ENCODE measurements at places on chromosomes 6 and 20.

DNA sequence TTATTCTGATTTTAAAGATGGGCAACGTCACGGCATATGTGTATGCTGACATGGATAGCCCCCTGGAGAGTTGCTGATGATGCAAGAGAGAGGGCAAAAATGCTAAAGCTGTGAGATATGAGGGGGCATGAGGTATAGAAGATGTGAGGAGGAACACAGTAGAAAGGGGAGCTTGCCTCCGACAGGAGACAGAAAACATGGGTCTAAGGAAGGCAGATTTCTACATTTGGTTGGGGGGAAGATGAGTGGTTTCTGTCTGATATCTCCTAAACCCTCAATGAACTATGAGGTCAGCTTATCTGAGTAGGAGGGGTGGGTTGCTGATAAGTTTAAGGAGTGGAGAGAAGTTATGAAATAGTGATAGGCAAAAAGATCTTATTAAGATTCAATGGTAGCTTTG, 6.0 kb downstream of the RNF24 start:
- DNase-seq, result no peak

DNA sequence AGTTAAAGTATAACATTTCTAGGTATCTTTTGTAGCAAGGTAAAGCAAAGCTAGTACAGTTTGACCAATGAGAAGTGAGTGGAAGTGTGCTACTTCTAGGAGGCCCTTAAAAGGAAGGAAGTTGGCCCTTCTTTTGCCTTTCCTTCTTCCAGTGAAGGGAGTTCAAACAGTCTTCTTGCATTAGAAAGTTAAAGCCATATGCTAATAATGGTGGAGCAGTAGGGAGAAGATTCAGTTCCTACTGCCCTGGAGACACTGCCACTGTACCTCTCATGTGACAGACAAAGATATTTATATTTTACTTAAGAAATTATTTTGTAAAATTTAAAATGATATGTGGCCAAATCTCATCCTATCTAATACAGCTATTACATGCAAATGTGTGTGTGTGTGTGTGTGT, 26.0 kb upstream of the RCAN2 start:
- no peak for DNase-seq

DNA sequence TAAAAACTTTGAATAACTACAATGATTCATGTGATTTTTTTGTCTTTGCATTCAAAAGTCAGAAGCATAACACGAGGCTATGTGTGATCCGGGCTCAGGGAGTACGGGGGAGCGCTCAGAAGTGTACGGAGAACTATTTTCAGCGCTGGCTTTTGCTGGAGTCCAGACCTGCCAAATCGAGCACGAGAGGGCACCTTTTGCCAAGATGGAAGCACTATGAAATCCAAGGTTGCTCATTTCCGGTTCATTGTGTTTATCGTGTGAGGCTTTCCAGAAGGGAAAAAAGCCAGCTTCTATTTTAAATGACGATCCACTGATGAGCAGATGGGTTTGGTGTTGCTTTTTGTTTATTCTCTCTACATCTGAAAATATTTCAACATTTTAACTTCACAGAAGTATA, 11.3 kb downstream of the RAMACL start:
- peak; percentile 51 for DNase-seq

- DNase-seq, result no peak
These were observed 35.5 kb upstream of the ZFAND3 start for GRCh38 chr6:37783856-37784584.

- no peak for DNase-seq
These were observed 35.1 kb downstream of the PM20D2 start for GRCh38 chr6:89180971-89181370.

DNA sequence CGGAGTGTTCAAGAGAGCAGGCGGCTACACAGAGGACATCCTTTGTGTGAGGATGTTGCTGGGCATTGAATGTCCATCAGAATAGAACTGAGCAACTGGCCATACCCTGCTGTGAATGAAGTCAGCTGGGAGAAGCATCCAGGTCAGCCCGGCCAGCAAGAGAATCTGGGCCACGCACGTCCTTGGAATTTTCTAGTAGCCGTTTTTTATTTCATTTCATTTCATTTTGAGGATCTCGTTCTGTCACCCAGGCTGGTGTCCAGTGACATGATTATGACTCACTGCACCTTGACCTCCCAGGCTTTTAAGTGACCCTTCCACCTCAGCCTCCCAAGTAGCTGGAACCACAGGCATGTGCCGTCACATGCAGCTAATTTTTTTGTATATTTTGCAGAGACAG, 97.9 kb downstream of the SSR1 start:
- DNase-seq, result peak; percentile 74

- peak; percentile 59 for DNase-seq
These were observed 19.3 kb upstream of the WFDC2 start for GRCh38 chr20:45450097-45450818.

DNA sequence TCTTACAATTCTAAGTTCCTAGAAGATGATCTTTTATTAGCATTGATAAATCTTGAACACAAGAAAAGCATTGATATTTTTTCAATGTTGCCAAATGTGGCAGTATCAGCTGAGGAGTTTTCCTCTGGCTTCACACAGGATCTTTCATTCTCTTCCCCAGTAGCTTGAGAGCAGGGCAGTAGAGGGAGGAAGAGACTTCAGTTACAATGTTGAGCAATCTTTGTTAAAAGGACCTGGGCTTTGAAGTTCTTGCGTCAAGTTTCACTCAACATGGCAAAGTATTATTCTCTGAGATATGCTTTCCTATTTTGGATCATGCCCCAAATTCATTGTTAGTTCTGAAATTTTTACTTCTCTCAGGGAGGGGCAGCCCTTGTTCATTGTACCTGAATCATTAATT, 238.0 kb downstream of the COL12A1 start:
- DNase-seq, result no peak

DNA sequence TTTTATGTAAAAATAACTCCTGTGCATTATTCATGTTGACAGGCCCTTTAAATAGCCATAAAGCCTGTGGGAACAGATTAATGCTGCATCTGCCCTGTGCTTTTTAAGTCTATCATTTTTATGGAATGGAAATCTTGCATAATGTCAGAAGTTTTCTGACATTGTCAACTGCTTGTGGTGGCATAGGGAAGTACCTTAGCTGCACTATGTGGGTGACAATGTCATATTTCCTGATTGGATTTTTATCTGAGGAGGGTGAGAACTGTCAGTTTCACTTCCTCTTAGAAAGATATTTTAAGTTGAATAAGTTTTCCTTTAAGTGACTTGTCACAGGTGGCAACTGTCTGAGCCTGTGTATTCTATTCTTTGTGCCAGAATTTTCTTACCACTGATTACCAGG, 267.9 kb downstream of the PLCB1 start:
- DNase-seq, result no peak

DNA sequence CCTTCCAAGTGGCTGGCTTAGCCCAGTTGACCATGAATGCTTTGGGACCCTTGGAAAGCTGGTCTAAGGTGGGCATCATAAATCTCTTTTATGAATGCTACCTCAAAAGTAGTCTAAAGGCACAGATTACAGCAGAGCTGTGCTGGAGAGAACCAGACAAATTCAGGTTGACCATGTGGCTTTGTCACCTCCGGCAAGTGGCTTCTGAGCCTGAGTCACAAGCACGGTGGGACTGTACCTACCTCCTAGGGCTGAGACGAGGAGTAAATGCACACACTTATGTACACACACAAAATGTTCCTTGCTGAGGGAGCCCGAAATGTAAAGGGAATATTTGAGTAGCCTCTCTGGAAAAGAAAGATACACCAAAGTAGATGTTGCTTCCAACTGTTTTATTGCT, 155.9 kb downstream of the NFATC2 start:
- no peak for DNase-seq

DNA sequence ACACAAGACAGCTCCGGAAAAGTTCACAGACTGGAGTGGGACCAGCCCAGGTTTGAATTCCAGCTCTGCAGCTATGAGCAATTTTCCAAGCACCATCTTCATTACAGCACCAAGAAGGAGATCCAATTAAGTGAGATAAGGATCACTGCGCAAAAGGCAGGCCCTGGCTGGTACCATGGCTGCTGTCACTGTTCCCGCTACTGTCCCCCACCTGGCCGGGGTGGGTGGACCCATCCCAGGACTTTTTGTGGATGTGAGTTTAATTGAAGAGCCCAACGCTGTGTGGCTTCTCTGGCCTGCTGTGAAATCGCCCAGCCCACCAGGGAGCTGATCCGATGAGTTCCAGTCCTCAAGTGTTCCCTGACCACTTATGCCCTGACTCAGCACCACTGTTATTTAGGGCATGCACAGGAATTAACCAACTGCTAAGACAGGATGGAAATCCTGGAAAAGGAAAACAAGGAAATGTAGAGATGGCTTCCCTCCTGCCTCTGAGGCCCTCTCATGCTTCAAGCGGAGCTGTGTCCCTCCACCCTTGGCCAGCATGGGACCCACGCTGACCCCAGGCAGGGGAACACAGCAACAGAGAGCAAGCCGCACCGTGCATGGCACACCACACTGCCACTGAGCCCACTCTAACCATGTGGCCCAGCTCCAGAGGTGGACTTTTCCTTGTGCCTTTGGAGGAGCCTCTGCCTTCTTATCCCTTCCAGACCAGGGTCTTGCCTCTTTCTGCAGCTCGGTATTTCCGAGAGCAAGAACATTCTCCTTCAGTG, 150.0 kb upstream of the CST7 start:
- no peak for DNase-seq

DNA sequence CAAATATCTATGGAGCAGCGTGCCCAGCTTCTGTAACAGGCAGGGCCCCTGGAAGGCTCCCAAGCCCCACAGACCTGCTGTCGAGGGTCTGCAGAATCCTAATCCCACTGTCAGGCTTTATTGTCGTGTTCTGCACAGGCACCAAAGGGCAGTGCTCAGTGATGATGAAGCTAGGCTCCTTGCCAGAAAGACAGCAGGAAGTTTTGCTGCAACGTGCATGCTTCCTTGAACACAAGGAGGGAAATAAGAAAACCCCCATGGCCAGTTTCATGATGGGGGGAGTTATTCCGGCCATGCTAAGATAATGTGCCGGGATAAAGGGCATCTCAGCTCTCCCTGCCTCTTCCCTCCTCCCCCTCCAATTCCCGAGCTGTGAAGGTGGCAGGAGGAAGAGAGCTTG, 109.4 kb upstream of the KCNG1 start:
- peak; percentile 13 for DNase-seq

- no peak for DNase-seq
These were observed 7.3 kb downstream of the PMEPA1 start for GRCh38 chr20:57702521-57702920.

- no peak for DNase-seq
These were observed 17.9 kb upstream of the TRIM26 start for GRCh38 chr6:30231067-30231466.

- peak; percentile 50 for DNase-seq
These were observed 67.2 kb downstream of the RPP40 start for GRCh38 chr6:4936681-4937041.

DNA sequence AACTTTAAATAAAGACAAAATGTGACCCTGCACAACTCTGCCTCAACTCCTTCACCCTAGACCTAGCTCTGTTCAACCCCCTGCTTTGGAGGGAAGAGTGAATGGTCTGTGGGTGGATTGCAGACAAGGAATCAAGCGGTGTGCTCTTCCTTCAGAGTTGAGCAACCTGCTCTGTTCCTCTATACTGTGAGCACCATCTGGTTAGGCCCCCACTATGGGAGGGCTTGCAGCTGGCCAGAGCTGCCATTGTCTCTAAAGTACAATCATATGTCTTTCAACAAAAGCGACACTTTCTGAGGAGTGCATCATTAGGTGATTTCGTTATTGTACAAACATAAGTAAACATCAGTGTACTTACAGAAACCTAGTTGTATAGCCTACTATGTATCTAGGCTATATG, 406.1 kb upstream of the MARCKS start:
- no peak for DNase-seq

- DNase-seq, result no peak
These were observed 440.4 kb upstream of the ARID1B start for GRCh38 chr6:156336733-156337132.

GRCh38 chr6:69780585-69781178, 16.1 kb downstream of the LMBRD1 start:
- DNase-seq, result no peak

GRCh38 chr6:48733581-48733980, 622.6 kb upstream of the PTCHD4 start:
- DNase-seq, result peak; percentile 58

DNA sequence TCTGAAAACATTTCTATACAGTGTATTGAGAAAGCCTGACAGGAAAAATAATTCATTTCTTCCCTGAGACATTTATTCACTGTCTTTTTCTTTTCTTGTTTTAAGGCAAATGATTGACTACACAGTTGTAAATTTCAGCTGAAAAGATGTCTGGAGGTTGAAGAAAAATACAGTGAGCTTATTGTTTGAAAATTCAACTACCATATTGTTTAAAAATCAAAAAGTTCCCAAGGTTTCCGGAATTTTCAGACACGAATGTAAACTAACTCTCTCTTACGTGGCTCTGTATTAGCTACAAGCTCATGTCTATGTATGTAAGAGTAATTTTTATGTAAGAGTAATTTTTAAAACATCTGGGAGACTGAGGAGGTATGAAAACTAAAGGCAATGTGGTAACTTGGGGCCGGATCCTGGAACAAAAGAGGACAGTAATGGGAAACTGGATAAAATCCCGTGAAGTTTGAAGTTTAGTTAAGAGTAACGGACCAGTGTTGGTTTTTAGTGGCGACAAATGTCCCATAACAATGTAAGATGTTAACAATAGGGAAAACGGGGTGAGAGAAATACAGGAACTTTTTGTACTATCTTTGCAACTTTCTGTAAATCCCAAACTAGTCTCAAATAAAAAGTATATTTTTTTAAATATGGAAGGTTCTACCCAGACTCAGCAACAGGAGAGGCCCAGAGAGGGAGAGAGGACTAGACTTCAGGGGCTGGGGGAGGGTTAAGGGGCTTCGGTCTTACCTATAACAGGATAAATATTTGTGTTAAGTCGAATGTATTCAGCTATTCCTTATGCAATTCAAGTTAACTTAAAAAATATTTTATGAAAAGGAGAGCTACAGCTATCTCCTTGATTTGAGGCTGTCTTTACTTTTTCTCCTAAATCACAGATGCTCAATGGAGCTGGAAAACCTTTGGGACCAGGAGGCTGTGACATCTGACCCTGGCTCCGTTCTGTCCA, 1.3 kb downstream of the PTGIS start:
- DNase-seq, result no peak

- peak; percentile 23 for DNase-seq
These were observed 88.4 kb downstream of the ZDHHC14 start for GRCh38 chr6:157469378-157469777.

DNA sequence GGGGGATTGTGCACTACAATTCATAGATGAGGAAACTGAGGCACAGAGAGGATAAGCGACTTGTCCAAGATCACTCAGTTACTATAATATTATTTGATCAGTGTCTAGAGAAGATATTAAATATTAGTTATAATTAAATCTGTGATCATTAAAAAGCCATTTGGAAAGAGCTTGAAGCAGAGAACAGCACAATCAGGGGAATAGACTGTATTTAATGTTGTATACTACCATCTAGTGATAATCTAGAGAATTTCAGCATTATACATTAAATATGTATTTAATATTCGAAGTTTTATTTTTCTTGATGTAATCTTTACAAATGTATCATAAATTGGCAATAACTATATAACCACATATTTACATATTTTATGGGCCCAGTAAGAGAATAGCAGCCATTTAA, 20.1 kb upstream of the MTCL3 start:
- DNase-seq, result peak; percentile 54

DNA sequence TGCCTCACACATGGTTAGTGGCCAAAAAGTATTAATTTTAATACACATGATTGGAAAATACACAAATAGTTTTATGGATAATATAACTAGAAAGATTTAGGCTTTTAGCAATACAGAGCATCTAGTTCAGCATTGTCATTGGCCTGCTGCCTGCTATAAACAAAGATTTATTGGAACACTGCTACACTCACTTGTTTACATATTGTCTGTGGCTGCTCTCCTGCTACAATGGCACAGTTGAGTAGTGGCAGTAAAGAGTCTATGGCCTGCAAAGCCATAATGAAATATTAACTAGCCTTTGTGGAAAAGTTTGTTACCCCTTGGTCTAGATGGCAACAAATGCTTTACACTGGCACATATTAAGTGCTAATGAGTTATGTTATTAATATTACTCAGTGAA, 37.8 kb downstream of the ZNF451 start:
- DNase-seq, result no peak
